ENCODE measurements at places on chromosomes 12 and 14. TPM values are rescaled to one million over a fixed set of nuclear protein-coding genes. Genes with fewer than 3 reads are reported as not detected.

Gene ASIC1
- total RNA-seq = 1.3 TPM

Gene HCAR3
- not detected for total RNA-seq

Gene TAS2R31
- total RNA-seq = 2.0 TPM

Gene FBXO21
- total RNA-seq = 38.7 TPM

Gene TSHR
- not detected for total RNA-seq
